Naive thymus-derived CD8-positive, alpha-beta T cell (primary cell): ENCODE measurements at places on chromosomes 6 and 20.

- DNase-seq: peak; percentile 87
These were observed at the start of gene PRRC2A for GRCh38 chr6:31620586-31621319. Gene PRRC2A (plus strand): TSS chr6:31620715. CDS start chr6:31622790, 2,075 bp downstream.

DNA sequence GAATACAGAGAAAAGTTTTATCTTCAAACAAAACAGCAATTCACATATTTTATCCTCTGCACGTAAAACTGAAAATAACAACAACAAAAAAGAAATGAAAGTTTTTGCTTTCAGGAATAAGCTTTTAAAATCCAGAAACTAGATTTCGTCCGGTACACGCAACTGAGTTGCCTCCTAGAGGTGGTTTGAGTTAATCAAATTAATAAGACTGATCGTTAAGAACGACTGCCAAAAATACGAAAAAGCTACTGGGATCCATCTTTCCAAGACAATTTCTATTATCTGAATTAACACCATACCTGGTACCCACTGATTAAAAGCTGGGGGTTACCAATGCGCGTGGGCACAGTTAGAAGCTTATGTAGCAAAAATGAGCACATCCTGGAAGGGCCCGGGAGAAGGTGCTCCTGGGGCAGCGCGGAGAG lies 669 bp downstream of the PDCD2 start:
- DNase-seq: no peak

- no peak for DNase-seq
These were observed 14.9 kb downstream of the ADTRP start for GRCh38 chr6:11763460-11764249.

- no peak for DNase-seq
These were observed 145.9 kb downstream of the IMPG1 start for GRCh38 chr6:75926293-75927168.

- DNase-seq: no peak
These were observed 15.4 kb downstream of the PTK7 start for GRCh38 chr6:43091436-43091991.

DNA sequence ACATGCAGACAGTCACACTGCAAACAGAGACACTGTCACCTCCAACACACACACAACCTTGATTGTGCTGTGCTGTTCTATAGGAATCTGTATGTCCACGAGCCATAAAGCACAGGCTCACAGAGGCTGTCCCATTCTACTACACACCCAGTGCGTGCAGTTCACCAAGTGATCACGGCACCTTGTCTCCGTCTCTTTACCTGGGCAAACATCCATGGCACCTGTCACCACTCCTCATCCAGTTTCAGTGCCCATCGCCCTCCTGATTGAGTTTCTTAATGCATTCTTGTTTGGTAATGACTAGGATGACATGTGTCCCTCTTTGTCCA lies 65.8 kb upstream of the STMND1 start:
- no peak for DNase-seq

DNA sequence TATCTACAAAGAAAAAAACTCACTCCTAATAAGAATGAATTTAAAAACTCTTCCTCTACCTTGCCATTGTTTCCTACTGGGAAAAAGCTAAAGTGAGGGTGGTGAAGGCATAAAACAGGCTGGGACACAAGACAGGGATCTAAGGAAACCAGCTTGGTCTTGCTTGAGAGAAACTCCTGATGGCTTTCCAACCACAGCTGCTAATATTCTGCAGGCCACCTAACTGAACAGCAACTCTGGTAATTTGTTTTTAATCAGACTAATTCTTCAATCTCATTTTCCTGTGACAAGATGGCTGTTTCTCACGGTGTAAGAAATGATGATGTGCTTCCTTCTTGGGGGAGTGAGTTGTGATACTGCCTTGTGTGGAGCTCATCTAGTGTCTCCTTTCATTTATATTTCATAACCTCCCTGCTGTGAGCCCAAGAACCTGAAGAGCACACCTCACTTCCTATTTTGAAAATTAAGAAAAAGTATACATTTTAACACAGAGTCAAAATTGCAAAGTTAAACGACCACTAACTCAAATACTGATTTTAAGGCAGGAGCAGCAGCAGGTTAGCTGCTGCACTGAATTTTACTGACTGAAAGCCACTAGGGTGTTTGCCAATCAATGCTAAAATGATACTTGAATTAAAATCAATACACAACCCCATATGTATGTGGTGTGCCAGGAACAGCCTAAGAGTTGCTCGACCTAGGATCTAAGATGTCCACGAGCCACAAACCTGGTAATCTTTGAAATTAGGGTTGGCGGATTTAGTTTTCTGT lies 58.0 kb downstream of the BACH2 start:
- DNase-seq: no peak

DNA sequence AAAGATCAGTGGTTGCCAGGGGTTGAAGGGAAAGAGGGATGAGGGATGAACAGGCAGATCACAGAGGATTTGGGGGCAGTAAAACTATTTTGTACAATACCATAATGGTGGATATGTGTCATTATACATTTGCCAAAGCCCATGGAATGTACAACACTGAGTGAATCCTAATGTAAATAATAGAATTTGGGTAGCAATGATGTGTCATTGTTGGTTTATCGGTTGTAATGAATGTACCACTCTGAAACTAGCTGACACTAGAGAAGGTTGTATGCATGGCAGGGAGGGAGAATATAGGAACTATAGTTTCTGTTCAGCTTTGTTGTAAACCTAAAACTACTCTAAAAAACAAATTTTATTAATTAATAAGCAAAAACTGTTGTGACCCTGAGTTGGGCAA lies 17.8 kb upstream of the ASF1A start:
- DNase-seq: no peak

DNA sequence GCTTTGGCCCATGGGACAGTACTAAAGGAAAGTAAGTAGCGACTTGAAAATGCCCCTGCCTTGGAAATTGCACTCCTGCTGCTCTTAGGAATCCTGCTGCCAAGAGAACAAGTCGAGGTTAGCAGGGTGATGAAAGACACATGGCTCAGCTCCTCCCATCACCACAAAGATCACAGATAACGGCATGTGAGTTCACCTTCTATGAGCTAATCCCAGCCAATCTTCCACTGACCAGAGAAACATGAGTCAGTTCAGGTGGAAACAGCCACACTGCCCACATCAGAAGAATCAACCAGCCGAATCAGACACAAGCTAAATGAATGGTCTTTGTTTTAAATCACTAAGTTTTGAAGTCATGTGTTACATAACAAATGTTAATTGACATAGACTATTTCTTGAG lies 106.3 kb downstream of the PRKN start:
- DNase-seq: no peak

DNA sequence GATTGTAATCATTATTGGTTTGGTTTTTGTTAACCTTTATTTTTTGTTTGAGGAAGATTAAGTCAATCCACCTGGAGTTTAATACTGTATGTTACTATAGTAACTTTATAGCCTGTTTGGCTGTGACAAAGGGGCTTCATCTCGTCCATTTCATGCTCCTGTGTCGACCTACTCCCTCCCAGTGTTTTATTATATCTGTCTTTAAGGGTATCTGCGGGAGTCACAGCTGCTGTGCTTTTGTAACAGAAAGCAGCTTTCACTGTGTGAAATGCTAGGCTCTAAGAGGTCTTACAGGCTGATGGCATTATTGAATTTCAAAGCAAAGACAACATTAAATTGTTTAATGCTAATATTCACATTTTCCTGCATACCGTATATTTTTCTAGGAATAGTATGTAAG lies 698.0 kb upstream of the POU3F2 start:
- DNase-seq: no peak
